ENCODE measurements at places on chromosomes 2 and 18. TPM values are rescaled to one million over a fixed set of nuclear protein-coding genes. Genes with fewer than 3 reads are reported as not detected.
A peak's percentile ranks its signal among the peaks of the same experiment; 100 is the strongest.

Gene SIX2
- total RNA-seq: not detected

- no peak for DNase-seq
Measured at GRCh38 chr18:68937029-68937599, 139.2 kb downstream of the CCDC102B start.

GRCh38 chr2:119477113-119477505 lies 45.5 kb downstream of the TMEM37 start:
- no peak for DNase-seq

Gene NYAP2
- total RNA-seq: not detected

DNA sequence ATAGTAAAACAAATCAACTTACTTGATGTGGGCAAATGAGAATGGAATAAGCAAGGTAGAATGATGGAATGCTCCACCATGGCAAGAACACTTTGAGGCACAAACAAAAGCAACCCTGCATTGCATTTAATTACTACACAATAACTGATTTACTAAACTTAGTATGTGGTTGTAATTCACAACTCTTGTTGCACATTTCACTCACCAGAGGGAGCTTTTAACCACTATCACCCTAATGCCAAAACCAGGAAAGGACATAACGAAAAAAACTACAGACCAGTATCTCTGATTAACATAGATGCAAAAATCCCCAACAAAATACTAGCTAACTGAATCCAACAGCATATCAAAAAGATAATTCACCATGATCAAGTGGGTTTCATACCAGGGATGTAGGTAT lies 659.8 kb downstream of the CPS1 start:
- DNase-seq: peak; percentile 11

Gene XIRP2
- total RNA-seq: not detected

GRCh38 chr2:106223347-106223746 lies 29.2 kb upstream of the UXS1 start:
- no peak for DNase-seq

GRCh38 chr2:240287011-240287410 lies 146.6 kb upstream of the OTOS start:
- no peak for DNase-seq

DNA sequence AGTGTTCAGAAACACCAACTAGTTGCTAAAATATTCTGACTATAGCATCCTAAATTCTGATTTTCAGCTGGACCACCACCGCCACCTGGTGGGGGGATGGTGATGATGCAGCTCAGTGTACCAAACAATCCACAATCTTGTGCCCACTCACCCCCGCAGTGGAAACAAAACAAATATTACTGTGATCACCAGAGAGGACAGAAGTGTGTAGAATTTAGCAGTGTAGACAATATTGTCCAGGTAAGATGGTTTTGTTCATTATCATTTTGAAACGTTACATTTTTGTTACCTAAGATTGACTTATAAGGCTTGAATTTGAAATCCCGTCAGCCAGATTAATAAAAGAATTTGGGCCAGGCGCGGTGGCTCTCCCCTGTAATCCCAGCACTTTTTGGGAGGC lies 31.7 kb upstream of the UBXN4 start:
- DNase-seq: peak; percentile 12

Gene SH3BP4
- 45.9 TPM for total RNA-seq

GRCh38 chr18:79733986-79734770 lies 54.6 kb downstream of the CTDP1 start:
- DNase-seq: no peak

Gene SPP2
- not detected for total RNA-seq

- DNase-seq: no peak
Measured at GRCh38 chr18:45651275-45651674, 36.0 kb downstream of the SLC14A2 start.

Gene ACOXL
- total RNA-seq: 0.51 TPM

Measured in foreskin keratinocyte (primary cell).